Activated CD8-positive, alpha-beta memory T cell treated with anti-CD3 and anti-CD28 coated beads for 4 hours (primary cell): ENCODE measurements at places on chromosomes 11 and 22.

DNA sequence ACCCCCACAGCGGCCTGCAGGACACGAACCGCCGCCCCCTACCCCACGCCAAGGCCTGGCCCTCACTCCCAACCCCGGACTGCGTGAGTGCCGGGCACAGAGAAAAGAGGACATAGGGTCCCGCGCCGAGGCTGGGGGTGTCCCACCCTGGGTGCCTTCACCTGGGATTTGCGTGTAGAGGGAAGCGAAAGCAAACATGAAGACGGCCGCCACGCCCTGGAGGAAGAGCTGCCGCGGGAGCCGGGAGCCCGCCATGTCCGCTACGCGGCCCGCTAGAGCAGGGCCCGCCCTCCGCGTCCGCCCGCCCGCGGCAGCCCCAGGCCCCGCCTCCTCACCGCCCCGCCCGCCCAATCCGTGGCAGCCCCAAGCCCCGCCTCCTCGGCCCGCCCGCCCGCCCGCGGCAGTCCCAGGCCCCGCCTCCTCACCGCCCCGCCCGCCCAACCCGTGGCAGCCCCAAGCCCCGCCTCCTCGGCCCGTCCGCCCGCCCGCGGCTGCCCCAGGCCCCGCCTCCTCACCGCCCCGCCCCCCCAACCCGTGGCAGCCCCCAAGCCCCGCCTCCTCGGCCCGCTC lies at the start of gene LMF2:
Gene LMF2 (minus strand): TSS at position 282 of the 570 bp plus-strand sequence. CDS start 27 bp downstream, at position 255.
- peak; percentile 85 for DNase-seq

DNA sequence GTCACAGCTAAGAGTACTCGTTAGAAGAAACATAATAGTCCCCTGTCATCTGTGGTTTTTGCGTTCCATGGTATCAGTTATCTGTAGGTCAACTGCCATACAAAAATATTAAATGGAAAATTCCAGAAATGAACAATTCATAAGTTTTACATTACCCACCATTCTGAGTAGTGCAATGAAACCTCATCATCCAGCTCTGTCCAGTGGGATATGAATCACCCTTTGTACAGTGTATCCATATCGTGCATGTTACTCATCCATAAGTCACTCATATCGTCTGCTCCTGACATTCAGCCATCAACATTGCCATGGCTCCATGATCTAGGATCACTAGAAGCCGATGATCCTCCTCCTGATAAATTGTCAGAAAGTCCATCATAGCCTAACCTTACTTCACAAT lies 174.9 kb upstream of the C11orf87 start:
- DNase-seq: no peak

GRCh38 chr11:119518746-119519730 lies 96.1 kb upstream of the THY1 start:
- DNase-seq: no peak

DNA sequence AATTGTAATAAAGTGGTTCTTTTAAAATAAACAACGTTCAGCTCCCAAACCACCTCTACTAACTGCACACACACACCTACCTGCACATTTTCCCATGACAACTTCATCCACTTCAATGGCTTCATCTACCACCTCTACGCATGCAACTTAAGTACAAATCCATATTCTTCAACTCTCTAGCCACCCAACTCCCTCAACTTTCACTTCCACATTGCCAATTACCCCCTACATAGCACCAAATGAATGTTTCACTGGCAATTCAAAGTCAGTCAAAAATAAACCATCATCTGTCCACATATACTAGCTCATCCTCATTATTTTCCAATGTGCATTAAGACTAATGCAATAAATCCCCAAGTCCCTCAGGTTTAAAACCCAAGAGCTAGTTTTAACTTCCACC lies 50.7 kb upstream of the ARHGAP32 start:
- no peak for DNase-seq

DNA sequence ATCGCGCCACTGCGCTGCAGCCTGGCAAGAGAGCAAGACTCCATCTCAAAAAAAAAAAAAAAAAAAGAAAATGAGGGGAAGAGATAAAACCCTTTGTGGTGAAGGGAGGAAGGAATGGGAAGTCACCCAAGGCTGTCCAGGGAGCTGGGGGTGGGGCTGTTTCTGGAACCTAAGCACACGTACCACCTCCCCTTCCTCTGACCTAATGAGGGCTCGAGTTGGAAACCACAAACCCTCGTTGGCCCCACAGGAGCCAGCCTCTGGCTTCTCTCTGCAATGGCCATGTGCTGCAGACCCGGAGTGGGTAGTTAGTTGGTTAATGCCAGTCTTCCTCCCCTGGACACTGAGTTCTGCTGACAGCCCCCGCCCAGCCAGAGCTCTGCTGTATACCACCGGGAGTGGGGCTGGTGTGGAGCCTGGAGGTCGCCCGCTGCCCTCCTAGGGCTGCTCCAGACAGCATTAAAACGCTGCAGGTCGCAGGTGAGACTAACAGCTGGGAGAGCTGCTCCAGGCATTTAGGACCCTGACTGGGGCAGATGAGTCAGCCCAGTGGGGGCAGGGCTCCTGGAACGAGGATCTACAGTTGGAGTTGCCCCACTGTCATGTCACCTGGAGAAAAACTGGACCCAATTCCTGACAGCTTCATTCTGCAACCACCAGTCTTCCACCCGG lies at the start of gene LGALS12:
Gene LGALS12 (plus strand): TSS at position 228 of the 672 bp plus-strand sequence. CDS start 375 bp downstream, at position 603.
- no peak for DNase-seq

GRCh38 chr11:62880231-62880802 lies 379 bp upstream of the SLC3A2 start:
- DNase-seq: no peak

DNA sequence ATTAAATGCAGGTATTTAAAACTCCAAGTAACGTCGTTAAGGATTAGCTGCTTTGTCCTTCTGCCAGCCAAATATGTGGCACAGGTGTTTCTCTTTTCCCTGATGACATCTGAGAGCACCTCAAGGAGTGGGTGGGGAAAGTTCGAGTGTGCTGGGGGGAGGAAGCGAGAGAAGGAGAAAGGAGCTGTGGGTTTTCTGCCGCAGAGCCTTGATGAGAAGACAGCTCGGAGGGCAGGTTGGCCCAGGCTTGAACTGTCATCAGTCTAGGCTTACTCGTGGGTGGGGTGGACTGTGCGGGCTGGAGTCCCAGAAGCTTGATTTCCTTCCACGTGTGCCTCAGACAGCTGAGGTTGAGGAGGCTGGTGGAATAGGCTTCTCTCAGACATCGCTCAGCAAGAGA lies 15.2 kb upstream of the SORL1-AS1 start:
- peak; percentile 62 for DNase-seq

- DNase-seq: peak; percentile 23
Observed at GRCh38 chr22:35430897-35431322, 31.0 kb downstream of the MCM5 start.

GRCh38 chr11:113593698-113594308 lies 112.3 kb downstream of the TMPRSS5 start:
- DNase-seq: no peak
